Stimulated activated CD4-positive, alpha-beta T cell treated with anti-CD3 and anti-CD28 coated beads, Interleukin-12 subunit alpha, Interleukin-12 subunit beta, amount 100 ng/mL, for 24 hours (primary cell): ENCODE measurements at places on chromosomes 6 and 20.

- no peak for DNase-seq
Measured at GRCh38 chr20:15905661-15906060, 667.6 kb downstream of the KIF16B start.

DNA sequence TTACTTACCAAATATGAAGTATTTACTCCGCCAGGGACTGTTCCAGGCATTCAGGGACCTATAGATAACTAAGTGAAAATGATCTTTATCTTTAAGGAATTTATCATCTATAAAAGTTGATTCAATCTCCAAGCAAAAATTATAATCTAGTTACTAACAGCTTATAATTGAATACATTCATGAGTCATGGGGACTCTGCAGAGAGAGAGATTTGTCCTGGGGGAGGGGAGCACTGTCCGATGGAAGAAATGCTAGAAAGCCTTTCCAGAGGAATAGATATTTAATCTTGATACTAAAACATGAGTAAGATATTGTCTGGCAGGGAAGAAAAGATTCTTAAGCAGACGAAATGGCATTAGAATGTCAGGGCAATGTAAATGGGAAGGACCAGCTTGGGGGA lies 139.3 kb downstream of the CD164 start:
- DNase-seq: no peak

DNA sequence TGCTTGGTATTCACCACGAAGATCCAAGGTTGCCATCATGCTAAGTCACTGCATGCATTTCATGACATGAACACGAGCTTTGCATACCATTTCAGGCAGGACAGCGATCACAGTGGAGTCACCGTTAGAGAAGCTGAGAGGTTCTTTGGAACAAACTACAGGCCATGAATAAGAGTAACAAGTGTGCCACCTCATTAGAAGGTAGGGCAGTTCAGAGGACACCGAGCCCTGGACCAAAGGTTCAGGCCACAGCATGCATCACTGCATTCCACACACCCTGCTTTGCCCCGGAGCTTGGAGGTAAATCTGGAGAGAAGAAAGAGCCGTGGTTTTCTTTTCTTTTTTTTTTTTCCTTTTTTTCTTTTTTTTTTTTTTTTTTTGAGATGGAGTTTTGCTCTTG lies 66.9 kb upstream of the CDH4 start:
- DNase-seq: no peak

DNA sequence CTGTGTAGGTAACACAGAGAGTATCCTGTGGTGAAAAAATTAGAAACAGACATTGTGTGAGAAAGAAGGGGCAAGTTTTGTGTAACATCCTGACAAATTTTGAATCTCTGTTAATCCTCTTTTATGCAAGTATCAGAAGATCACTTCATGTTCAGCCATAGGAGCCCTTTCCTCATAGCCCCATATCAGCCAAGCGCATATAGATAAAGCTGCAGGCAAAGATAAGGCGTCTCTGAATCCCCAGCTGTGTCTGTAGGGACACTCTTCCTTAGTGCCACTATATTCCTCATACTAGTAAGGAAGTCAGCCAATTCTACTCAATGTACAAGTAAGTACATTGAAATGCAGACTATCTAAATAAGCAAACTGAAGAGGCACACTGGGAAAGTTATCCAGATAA lies 22.3 kb downstream of the HTR1E start:
- DNase-seq: no peak

- DNase-seq: no peak
Measured at GRCh38 chr20:57902473-57902872, 192.7 kb upstream of the PMEPA1 start.

DNA sequence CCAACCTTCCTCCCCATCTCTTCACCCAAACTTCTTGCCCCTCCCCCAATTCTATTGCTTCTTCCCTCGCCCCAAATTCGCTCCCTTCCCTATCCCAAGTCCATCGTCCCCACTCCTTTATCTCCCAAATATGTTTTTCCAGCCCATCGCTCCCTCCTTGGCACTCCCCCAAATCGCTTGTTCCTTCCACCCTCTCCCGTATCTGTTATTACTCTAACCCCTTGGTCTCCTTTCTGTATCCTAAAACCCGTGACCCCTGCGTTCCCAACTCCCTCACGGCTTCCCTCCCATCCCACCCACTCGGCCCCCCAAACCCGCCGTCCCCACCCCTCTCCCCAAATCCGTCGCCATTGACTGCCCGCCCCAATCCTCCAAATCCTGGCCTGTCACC lies 584 bp downstream of the MTCH1 start:
- DNase-seq: no peak

- DNase-seq: peak; percentile 48
Measured at GRCh38 chr20:5056801-5057599, 55.7 kb upstream of the SLC23A2 start.

GRCh38 chr6:13508711-13509705 lies 21.6 kb upstream of the GFOD1 start:
- DNase-seq: no peak

GRCh38 chr6:19895866-19896692 lies 58.9 kb downstream of the ID4 start:
- DNase-seq: no peak

GRCh38 chr6:36724514-36725390 lies 27.1 kb downstream of the RAB44 start:
- peak; percentile 65 for DNase-seq

DNA sequence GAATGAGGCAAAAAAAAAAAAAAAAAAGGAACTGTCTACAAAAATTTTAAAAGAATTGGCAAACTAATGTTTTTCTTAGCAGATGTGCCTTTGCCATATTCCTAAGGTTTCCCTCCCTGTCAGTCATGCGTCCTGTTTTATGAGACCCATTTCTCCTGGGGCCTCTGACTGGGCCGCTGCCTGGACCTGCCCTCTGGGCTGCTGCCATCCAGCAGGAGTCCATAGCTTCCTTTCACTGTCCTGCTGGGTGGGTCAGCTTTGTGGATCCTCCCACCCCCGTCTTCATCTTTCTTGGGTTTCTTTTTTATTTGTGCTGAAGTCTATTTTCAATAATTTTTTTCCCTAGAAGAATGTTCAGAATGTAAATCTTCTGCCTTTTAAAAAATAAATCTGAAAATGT lies 110.8 kb upstream of the SCP2D1 start:
- DNase-seq: no peak

DNA sequence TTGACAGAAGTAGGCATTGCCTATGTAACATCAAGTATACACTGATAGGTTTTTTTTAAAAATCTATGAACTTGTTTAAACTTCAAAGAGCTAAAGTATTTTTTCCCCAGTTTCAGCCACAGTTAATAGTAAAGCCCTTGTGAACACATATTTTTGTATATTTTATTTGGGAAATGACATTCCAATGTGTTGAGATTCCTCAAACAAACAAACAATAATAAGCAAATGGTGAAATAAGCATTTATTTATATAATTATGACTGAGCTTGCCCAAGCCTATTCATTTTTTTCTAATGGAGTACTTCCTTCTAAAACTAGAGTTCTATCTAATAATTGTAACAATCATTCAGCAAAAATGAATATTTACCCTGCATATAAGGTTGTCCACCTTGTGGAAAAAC lies 12.5 kb downstream of the SYCP2 start:
- no peak for DNase-seq

DNA sequence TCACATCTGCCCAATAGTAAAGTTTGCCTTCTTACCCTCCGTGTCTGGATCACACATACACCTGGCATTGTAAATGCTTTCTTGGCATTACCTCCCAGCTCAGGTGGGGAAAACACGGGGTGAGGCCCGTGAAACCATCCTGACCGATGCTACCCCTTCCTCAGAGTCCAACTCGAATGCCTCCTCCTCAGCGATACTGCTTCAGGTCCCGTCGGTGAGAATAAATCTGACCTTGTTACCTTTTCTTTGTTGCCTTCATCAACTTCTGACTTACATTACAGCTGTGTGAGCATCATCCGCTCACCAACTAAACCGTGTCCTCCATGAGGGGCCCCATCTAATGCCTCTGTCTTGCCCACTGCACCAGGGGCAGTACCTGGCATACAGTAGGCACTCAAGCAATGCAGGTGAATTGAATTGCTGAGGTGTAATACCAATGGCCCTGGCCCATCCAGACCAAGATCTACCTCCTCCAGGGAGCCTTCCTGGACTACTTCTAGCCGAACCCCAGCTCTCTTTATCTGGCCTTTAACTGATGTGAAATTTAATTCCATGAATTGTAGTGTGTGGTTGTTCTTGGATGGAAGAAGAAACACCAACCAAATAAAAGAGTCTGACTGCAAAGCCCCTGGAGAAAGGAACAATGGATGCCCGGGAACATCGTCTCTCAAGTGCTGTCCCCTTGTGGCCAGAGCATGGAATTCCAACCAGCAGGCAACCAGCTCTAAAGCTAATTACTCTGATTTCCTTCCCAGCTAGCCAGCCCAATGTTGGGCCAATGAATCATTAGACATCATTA lies 141.5 kb downstream of the ANKRD60 start:
- DNase-seq: peak; percentile 2

GRCh38 chr6:114100215-114100994 lies 129.5 kb upstream of the HDAC2 start:
- no peak for DNase-seq

DNA sequence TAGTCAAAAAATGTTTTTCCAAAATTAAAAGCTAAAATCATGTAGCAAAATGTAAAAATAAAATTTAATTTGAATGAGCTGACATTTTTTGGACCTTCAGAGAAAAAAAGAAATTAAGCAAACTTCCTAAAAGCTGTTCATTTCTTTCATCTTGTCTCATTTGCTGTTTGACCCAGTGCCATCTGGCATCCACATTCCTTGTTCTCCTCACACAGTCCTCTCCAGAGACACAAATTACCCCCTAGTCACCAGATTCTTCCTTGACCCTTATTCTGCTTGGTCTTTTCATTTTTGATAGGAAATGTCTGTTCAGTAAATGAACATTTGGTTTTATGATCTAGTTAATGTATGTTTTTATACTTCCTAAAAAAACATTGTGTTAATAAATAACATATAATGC lies 55.2 kb downstream of the HDDC2 start:
- no peak for DNase-seq

- DNase-seq: no peak
Measured at GRCh38 chr6:139251691-139252390, 40.0 kb downstream of the TXLNB start.

- no peak for DNase-seq
Measured at GRCh38 chr20:9215539-9215938, 146.7 kb downstream of the PLCB4 start.

- DNase-seq: no peak
Measured at GRCh38 chr6:25193460-25194171, 85.6 kb upstream of the CARMIL1 start.

DNA sequence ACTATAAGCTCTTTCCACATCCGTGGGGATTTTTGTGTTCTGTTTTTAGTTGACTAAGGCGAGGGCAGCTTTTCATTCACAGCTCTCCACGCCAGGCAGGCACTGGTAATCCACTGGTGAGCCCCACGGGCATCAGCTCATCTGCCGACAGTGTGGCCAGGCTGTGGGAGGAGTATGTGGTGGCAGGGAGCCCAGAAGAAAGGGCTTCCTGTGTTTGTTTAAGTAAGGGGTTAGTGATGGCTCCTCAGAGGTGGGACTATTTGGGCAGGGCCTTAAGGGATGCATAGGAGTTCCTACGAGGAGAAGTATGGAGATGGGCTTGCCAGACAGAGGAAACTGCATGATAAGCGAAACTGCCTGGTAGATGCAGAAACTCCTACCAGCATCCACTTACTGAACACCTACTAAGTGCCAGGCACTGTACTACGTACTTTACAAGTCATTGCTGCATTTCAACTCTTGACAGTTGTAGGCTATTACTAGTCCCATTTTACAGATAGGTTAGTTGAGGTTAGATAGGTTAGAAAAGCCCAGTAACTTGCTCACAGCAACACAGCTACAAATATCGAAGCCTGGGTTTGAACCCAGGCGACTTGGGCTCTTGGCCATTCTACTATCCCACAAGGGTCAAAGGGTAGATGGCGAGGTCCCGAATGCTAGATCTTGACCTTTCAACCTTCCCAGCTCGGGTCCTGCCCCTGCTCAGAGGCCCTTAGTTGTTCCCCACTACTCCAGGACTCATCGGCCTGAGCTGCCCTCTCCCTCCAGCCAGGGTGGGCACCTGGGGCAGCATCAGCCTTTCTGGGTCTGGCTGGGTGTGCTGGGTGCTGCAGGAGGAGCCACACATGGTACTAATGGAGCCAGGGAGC lies 55.1 kb downstream of the CEBPB start:
- no peak for DNase-seq

DNA sequence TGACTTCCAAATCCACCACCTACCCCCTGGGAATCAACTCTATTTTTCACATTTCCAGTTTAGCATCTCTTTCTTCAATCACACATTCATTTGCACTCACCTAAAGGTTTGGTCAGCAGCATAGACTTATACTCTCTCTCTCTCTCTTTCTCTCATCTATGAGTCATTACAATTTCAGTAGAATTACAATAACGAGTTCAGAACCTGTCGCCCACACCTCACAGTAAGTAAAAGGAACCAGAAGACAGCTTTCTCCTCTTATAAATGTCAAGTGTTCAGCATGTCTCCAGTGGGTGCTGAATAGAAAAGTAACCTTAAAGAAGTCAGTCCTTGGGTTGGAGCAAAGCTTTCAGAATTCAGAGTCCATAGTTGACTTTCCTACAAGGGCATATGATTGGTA lies 1.1 kb upstream of the PHACTR1 start:
- DNase-seq: no peak

DNA sequence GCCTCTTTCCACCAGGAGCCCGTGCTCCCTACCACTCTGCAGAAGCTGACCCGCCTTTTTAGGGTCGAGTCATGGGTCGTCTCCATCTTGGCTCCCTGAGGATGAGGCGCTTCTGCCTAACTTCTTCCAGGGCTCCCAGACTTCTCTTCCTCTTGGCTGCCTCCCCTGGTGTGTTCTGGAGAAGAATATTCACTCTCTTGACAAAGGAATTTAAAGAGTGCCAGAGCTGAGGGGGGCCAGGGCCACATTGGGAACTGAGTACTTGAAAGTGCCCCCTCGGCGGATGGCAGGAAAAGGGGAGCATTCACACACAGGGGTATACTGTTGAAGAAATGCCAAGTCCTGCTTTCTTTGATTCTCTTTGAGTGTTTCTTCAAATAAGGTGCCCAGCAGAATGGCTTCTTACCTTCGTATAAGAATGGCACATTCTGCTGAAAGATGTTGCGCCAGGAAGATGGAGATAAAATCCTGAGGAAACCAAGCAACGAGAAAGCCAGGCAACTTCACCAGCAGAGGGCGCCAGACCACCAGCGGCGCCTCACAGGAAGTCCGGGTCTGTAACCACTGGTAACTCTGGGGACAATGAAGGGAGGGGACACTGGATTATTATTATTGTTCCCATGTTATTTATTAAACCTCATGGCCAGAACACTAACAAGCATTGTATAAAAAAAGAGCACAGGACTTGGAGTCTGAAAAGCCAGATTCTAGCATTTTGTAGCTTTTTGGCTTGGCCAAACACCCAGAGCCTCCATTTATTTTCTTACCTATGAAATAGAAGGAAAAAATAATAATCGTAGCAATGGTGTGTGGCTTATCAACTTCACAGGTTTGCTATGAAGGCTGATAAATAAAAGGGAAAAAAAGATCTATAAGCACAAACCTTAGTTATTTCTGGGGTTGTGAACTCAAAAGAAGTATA lies 176.7 kb downstream of the HACE1 start:
- DNase-seq: peak; percentile 73
